ENCODE measurements at places on chromosomes 11 and 22.

- no peak for DNase-seq
Measured at GRCh38 chr11:47186700-47187695, 764 bp upstream of the PACSIN3 start.

DNA sequence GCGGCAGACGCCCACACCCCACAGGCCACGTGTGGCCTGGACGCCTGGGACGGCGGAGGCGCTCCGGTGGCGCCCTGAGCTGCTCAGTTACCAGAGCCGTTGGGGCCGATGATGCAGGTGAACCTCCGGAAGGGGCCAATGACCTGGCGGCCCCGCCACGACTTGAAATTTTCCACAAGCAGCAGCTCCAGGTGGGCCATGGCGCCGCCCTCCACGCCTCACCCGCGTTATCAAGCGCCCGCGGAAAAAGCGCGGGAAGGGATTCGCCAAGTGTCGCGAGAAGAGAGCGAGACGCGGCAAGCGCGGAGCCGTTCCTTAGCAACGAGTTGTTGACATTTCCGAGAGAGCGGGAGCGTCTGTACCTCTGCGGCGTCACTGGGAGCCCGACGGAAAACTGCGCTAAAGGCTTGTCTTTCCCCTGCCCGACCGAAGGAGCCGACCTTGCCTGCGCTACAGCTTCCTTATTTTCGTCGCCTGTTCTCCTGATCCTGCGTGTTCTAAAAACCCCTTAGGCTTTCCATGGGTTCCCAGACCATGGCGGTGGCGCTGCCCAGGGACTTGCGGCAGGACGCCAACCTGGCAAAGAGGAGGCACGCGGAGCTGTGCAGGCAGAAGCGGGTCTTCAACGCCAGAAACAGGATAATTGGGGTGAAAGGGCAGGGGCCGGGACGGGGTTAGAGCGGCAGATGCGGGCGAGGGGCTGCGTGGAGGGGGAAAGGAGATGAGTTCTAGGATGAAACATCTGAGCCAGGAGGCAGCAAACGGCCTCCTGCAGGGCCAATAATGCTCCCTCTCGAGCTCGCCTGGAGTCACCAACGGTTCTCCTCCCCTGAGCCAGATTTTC lies at the start of the genes RIBC2 and SMC1B:
TSS of gene RIBC2 (plus strand) at position 326 of the 844 bp plus-strand sequence. CDS start at position 520, 194 bp downstream.
TSS of gene SMC1B (minus strand) at position 232 of the 844 bp plus-strand sequence. CDS start at position 200, 32 bp downstream.
- no peak for DNase-seq

- DNase-seq = no peak
Measured at GRCh38 chr11:6724013-6724412, 40.9 kb upstream of the MRPL17 start.

DNA sequence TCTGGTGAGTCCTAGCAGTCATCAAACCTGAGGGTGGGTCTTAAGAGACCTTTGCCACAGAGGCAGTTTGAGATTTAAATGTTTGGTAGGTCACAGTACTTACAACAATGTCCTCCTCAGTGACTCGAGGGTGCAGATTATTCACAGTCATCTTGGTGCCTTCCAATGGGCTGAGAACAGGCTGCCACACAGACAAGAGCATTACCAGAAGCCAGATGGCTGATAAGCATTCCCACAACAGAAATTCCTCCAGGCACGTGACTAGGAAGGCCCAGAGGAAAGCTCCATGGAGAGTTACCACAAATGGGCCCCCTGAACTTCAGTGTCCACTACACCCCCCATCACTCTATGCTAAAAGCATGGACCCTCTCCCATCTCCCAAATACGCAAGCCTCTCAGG lies 19.2 kb downstream of the POLDIP3 start:
- DNase-seq = no peak

- DNase-seq = no peak
Measured at GRCh38 chr11:57140568-57140967, 41.2 kb upstream of the LRRC55 start.

DNA sequence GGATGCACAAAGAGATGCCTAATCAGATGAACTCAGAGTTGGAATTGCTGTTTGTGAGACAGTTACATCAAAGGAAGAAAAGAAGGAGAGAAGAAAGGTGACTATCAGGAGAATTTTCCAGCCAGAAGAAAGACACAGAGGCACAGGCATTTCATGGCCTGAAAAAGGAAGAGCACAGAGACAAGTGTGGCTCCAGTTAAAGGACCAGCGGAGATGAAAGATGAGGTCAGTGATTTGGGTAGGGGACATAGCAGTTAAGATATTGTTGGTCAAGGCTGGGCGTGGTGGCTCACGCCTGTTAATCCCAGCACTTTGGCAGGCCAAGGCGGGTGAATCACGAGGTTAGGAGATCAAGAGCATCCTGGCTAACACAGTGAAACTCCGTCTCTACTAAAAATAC lies 3.4 kb upstream of the ZNF280A start:
- no peak for DNase-seq

DNA sequence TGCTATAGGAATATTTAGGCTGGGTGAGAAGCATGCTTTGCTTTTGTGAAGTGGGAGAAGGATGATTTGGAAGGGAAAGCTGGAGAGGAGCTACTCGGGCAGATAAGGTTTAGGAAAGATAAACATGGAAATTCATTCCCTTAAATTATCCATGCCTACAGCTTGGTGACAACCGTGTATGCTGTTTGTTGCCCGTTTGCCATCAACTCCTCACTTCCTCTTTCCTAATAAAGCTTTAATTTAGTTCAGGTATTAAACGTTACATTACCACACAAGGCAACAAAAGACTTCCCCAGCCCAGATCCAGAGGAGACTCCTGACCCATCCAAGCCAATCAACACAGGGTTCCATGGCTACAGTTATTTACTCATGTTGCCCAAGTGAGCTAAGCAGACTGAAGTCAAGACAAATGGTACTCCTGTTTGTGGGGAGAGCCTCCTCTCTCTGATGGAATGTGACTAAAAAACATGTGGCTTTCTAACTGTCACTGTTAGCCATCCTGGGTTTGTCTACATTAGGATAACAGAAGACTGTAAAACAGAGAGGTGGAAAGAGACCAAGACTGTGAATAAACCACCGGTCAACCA lies 101.7 kb upstream of the GRAMD1B start:
- DNase-seq = no peak

Data from RCC 7860 (cell line).